ENCODE measurements at places on chromosomes 7 and 10.

DNA sequence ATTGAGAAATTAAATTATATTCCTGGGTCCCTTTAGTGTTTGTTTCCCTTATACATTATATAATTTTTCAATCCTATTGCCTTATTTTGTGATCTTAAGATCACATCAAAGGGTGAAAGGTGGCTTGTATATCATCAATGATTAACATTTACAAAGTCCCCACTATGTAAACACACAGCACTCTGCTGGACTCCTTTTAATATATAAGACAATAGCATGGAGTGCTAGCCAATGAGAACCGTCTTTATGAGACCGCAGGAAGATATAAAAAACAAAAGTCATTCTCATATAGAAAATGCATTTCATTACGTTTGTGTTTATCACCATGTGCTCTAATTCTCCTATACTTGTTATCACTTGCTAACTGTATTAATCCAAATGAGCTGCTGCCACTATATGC, 108.5 kb downstream of the HOXA1 start:
- DNase-seq: no peak

GRCh38 chr7:114439581-114439980, 25.0 kb downstream of the FOXP2 start:
- DNase-seq: no peak

DNA sequence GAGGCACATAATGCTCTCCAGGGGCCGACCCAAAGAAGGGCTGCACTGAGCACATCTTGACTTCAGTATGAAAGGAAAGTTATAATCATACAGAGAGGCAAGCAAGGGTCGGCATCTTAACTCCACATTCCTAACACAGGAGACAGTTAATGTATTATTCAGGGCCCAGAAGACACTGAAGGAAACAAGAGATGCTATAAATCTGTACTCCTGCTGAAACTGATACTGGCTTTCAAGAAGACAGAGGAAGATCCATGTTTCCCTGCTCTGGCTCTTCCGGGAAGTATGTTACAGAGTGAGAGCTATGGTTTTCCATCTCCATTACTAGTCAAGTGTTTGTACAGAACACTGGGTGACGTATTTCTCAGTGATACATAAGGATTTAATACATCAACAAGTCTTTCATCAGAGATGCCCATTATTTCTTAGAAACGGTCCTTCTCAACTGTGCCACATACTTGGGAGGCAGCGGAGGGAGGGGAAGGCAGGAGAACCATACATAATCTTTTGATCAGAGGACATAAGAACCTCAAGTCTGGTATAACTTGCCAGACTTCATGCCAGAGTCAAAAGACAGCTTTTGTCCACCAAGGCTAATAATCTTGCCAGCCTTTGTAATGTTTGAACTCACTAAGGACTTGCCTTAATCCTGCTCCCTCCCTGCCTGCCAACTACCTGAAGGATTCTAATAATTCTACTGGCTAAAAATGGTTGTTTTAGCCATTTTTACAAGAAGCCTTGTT, 58.1 kb downstream of the ENO4 start:
- DNase-seq: no peak

- no peak for DNase-seq
Measured at GRCh38 chr7:81648716-81649115, 121.1 kb downstream of the HGF start.

DNA sequence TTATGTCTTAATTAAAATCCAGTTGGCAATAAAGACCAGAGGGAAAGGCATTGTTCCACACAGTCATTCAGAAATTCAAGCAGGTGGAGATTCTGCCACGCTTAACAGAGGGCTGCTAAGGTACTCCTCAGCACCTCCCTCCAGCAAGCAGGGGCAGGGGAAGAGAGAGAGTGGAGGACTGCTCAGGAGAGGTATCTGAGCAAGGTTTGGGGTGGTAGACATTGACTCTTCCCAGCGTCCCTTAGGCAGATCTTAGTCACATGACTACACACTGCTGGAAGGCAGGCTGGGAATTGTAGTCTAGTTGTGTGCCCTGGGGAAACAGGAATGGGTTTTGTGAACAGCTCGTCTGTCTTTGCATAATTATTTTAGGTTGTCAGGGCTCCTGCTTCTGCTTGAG, 181.6 kb downstream of the NPSR1 start:
- no peak for DNase-seq

DNA sequence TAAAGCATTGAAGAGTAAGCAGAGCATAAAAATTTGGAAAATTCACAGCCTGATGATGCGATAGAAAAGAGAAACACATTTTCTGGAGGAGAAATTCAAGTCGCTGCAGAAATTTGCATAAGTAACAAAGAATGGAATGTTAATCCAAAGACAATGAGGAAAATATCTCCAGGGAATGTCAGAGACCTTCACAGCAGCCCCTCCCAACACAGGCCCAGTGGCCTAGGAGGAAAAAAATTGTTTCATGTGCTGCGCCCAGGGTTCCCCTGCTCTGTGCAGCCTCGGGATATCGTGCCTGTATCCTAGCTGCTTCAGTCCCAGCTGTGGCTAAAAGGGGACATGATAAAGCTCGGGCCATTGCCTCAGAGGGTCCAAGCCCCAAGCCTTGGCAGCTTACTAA, 206.8 kb downstream of the TPK1 start:
- no peak for DNase-seq

GRCh38 chr7:7889791-7890568, 78.6 kb upstream of the GLCCI1 start:
- DNase-seq: no peak

DNA sequence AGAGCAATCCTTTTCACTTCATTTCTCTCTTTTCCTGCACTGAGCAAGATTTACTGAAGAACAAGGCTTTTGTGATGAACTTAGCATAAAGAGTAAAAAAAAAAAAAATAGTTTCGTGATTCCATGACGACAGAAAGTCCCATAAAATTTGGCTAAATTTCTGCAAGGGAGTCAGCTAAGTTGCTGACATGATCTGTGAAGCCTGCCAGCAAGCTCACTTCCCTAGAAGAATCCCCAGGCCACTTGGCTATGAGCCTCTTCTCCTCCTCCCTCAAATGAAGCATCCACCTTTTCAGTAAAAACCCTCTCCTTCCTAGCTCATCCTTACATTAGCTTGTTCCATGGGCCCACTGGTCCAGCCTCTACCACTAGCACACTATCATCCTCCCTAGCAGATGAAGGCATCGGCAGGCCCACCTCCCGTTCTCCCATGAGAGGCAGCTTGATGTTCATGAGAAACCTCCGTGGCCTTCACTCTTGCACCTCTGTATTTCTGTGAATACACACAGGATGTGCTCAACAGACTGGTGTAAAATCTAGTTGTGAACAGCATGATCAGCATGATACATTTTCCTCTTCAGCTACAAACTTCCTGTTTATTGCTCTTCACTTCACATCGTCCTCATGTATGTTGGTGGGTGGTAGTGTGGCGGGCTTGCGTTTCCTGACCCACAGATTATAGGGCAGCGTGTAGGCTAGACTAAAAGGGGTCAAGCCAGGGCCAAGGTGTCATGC, 30.9 kb downstream of the GIMAP8 start:
- peak; percentile 76 for DNase-seq

- no peak for DNase-seq
Measured at GRCh38 chr10:124343351-124344265, 75.1 kb downstream of the OAT start.

DNA sequence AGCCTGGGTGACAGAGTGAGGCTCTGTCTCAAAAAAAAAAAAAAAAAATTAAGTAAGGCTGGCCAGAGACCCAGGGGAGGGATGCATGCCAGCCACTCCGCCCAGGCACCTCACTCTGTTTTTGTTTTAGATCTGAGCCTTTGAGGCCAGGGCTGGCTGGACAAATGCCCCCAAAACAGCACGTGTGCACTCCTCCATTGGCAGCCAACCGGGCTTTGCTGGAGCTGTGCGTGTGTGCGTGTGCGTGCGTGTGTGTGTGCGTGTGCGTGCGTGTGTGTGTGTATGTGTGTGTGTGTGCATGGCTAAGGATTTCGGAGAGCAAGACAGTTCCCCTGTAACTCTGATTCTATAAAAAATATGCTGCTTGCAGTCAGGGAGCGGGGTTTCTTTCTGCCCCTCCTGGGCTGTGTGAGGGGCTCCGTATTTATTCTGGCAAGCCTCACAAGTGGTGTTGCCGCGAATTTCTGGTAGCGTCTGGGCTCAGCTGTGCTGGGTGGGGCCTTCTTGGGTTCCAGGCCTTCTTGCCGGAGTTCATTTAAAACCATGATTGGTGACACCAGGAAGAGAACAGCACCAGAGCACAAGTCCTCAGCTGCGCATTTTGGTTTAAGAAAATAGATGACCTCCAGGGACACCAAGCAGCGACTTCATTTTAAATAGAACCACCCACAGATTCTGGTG, 28.1 kb upstream of the UNCX start:
- DNase-seq: no peak

- DNase-seq: no peak
Measured at GRCh38 chr7:154781369-154782303, 221.3 kb downstream of the PAXIP1 start.

- DNase-seq: no peak
Measured at GRCh38 chr7:19161671-19162070, 16.4 kb upstream of the FERD3L start.

DNA sequence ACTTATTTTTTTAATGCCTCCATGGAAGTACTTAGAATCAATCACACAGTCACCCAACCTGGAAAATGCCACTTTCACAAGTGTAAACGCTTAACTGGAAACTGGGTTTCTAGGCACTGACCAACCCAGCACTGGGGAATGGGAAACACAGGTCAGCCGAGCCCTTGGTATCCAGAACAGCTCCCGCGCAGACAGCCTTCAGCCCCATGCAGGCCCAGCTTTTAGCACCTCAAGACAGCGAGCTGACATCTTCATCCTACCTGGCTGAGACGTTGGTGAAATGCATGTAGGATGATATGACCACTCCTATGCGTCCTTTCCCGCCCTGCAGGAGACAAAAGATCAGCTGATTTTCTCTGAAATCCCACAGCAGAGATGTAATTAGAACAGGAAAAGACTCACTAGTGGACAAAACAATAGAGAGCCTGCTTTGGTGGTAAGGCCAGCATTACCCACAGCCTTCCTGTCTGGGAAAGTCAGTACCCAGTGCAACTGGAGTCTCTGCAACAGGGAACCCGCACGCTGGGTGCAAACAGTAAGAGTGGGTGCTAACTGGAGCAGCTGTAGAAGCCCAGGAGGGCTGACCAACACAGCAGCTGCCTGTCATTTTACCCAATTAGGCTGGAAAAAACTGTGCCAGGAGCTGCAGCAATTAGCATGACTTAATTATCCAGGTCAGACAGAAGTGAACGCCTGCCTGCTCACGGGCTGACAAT, 153.7 kb downstream of the TNS3 start:
- no peak for DNase-seq

DNA sequence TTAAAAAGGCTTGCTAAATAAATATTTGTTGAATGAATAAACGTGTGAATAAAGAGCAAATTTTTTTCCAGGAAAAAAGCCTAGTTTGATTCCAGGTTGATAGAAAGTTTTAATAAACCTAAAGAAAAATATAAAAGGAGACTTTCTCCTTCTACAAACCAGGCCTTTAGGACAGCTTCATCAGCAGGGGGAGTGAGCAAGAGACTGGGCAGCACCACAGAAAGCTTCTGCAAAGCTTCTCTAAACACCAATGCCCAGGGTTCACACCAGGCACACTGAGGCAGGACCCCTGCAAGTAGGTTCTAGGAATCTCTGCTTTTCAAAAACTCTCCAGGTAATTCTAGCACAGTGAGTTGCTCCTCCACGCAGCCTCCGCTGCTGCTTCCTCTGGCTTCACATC, 66.4 kb upstream of the SEC61G start:
- no peak for DNase-seq

GRCh38 chr10:132477066-132477397, 60.6 kb upstream of the INPP5A start:
- DNase-seq: no peak

DNA sequence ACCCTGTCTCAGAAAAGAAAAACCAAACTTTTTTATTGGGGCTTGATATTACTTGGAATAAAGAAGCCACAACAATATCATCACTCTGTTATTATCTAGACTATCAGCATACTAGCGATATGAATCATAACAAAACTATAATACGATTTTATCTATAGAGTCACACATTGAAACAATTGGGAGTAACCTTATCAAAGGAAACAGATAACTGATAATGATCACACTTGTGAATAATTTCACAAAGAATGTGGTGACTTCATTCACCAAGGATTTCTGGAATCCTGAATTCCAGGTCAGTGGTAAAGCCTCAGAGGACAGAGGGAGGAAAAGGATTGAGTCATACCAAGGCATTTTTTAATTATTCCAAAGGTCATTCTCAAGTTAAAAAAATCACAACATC, 32.1 kb upstream of the NMT2 start:
- DNase-seq: no peak

GRCh38 chr7:73830681-73831583, at the start of gene CLDN4:
Gene CLDN4, plus strand, starts transcription at chr7:73830996. Its CDS starts 206 bp downstream, at chr7:73831202.
- no peak for DNase-seq

DNA sequence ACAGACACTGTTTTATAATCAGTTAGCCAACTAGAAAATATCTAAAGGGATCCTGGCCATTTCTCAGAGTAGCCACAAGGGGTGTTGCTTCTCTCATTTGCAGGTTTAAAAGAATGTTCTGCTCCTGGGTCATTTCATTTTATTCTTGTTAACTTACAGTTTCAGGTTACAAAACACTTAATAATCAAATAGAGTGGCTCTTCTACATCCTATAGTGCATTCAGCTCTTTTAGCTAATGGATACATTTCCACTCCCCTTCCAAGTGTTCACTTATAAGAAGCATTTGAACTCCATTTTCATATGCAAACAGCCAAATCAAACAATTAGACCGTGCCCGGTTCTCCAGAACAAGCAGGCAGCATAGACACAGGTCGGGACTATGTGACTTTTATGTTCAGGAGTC, 117.5 kb downstream of the TRIL start:
- no peak for DNase-seq

DNA sequence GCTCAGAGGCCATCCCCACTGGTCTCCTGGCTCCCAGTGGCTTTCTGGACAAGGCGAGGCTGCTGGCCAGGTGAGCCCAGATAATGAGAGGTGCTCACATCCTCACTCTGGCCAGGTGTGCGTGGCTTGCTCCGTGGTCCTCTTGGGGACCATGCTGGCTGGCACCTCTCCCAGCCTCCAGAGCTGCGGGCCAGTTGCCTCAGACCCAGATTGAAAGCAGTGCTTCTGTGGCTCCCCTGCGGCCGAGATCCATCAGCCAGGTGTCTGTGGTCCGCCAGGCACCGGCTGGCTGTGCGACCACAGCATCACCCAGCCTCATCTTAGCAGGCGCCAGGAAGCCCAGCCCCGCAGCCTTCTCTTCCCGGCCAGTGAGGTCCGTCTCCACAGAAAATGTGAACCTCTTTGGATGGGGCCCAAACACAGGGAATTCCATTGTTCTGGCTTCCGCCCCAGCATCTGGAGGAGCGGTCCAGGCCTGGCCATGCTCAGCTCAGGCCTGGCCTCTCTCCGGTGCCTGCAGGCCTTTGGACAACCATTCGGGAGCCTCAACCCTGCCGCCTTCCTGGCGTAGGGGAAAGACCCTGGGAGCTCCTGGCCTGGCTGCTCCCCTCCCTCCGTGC, 5.2 kb upstream of the TTYH3 start:
- no peak for DNase-seq

All from CD4-positive, alpha-beta memory T cell (primary cell).